ENCODE measurements at places on chromosomes 1 and 21.

DNA sequence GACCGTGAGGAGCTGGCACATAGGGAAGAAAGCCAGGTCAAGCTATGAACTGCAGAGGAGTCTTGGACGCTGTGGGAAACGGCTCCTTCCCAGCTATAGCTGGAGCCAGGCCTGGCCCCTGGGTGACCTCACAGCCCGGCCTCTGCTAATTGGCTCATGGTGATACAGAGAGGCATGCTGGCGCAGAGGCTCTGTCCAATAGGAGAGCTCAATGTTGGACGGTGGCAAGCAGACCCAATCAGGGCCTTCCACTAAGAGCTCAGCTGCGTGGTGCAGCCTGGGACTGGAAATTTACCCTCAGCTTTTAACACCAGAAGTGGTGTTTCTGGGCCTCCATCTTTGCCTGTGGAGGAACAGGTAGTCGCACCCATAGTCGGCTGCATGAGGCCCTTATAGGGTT is 64.4 kb upstream of the GRHL3 start:
- DNase-seq = no peak

DNA sequence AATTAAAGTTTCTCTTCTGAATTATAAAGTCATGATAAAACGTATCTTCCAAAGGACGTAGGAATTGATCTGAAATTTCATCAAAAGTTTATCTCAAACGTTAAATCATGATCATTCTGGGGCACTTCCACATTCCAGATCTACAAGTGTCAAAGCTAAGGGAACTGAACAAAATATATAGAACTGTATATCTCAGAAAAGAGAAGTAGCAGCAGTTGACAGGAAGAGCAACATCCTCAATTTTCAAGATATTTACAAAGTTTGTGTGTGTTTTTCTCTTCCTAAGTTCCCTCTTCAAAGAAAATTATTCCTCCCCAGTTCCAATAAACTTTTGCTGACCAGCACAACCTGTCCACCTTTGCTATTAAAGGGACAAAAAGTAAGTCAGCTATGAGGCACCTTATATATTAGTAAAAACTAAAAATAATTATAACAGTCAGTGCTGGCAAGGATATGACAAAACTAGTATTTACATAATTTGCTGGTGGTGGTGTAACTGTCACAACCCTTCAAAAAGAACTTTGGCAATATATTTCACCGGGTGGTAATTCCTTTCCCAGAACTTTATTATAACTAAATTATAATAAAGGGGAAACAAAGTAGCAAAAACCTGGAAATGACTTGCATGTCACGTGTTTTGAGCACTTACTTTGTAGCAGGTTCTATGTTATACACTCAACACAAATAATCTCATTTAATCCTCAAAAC is 38.5 kb upstream of the EYA3 start:
- no peak for DNase-seq

GRCh38 chr1:202923533-202923932 is 3.5 kb downstream of the KLHL12 start:
- DNase-seq = no peak

DNA sequence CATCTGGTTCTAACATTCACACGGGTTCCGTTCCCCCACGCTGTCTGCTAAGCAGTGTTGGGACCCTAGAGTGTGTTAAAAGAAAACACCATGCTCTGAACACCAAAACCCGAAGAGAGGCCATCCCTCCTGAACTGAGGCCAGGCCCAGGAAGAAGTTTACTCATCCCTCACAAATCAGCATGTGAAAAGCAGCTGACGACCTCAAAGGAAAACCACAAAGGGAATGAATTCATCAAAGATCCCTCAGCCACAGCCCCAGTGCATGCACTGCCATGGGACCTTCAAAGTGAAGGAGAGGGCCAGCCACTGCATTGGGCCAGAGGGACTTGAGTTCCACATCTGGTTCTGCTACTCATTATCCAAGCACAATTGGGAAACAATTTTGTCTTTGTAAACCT is 7.0 kb upstream of the PSEN2 start:
- no peak for DNase-seq

DNA sequence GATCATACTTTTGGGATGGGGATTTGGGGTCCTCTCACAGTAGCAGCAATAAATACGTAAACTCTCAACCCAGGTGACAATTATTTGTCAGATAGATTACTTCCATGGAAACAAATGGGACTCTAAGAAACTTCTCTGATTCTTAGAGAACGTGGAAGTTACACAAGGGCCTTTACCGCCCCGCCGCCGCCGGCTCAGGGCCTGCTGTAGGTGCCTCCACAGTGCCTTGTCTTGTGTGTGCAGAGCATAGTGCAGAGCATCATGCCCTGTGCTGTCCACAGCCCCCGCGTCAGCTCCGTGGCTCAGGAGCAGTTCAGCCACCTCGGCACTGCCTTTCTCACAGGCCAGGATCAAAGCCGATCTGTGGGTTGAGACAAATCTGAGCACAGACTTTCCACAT is 11.0 kb downstream of the ANKRD35 start:
- DNase-seq = no peak

GRCh38 chr1:173937062-173937461 is 19.9 kb upstream of the SERPINC1 start:
- DNase-seq = no peak

All from mucosa of descending colon (tissue), 3 donors.